ENCODE measurements at places on chromosomes 5 and 9. TPM values are rescaled to one million over a fixed set of nuclear protein-coding genes. Genes with fewer than 3 reads are reported as not detected.
A peak's percentile ranks its signal among the peaks of the same experiment; 100 is the strongest.

The SLC25A2 gene
- total RNA-seq: 3.5 TPM

GRCh38 chr9:127946728-127947127, 9.1 kb upstream of the DPM2 start:
- H3K4me1 ChIP-seq: no peaks in the 10 kb centered on the region
- H3K27ac ChIP-seq: no peak overlapping the region
- H3K36me3 ChIP-seq: peaks cover 26% of the 10 kb centered on the region
- H3K27me3 ChIP-seq: no peaks in the 10 kb centered on the region
- no peak overlapping the region for H3K4me3 ChIP-seq

GRCh38 chr5:35438288-35438687, 179.4 kb upstream of the SPEF2 start:
- DNase-seq: no peak
- no peaks in the 10 kb centered on the region for H3K36me3 ChIP-seq
- H3K4me3 ChIP-seq: no peak overlapping the region
- H3K4me1 ChIP-seq: no peaks in the 10 kb centered on the region

- H3K4me1 ChIP-seq: peaks cover 12% of the 10 kb centered on the region
- peak overlapping the region; percentile 18 for H3K4me3 ChIP-seq
- H3K27ac ChIP-seq: peak overlapping the region; percentile 54
Measured at GRCh38 chr5:126433701-126434100, 10.5 kb downstream of the GRAMD2B start.

DNA sequence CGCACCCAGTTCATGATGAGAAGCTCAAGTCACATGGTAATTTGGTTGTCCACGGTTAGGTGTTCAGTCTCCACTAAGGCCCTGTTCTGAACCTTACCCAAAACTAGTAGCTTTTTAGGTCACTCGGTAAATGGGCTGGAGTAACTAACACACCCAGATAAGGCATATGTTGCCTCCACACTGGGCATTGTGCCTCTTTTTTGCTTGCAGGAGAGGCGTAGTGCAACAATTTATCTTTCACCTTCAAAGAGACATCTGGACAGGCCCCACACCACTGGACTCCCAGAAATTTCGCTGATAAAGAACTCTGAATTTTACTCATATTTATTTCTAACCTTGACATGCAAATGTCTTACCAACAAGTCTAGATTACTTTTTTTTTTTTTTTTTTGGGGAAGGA, 16.8 kb upstream of the PTGES start:
- no peaks in the 10 kb centered on the region for H3K27me3 ChIP-seq
- no peak for DNase-seq

GRCh38 chr5:19728571-19728970, 259.4 kb downstream of the CDH18 start:
- H3K36me3 ChIP-seq: no peaks in the 10 kb centered on the region
- DNase-seq: no peak
- no peak overlapping the region for H3K27ac ChIP-seq
- H3K4me1 ChIP-seq: no peaks in the 10 kb centered on the region
- H3K4me3 ChIP-seq: no peak overlapping the region

- H3K4me3 ChIP-seq: no peak overlapping the region
- no peak overlapping the region for H3K27ac ChIP-seq
- no peaks in the 10 kb centered on the region for H3K36me3 ChIP-seq
- DNase-seq: no peak
Measured at GRCh38 chr5:58795327-58795726, 212.5 kb downstream of the RAB3C start.
